Breast epithelium (tissue), 4 donors: ENCODE measurements at places on chromosomes 2 and 18.
A peak's percentile ranks its signal among the peaks of the same experiment; 100 is the strongest.

GRCh38 chr18:62277045-62277444, 48.1 kb upstream of the TNFRSF11A start:
- peaks cover 3% of the 10 kb centered on the region for H3K36me3 ChIP-seq
- DNase-seq = no peak
- no peak overlapping the region for H3K4me3 ChIP-seq
- no peak overlapping the region for H3K27ac ChIP-seq

GRCh38 chr2:56130463-56131070, 53.2 kb upstream of the CCDC85A start:
- DNase-seq = no peak
- H3K27ac ChIP-seq = no peak overlapping the region

GRCh38 chr2:205139822-205140463, 542.4 kb upstream of the NRP2 start:
- H3K36me3 ChIP-seq = no peaks in the 10 kb centered on the region
- H3K4me1 ChIP-seq = no peaks in the 10 kb centered on the region
- H3K27me3 ChIP-seq = no peaks in the 10 kb centered on the region
- no peak overlapping the region for H3K27ac ChIP-seq

- H3K27me3 ChIP-seq = no peaks in the 10 kb centered on the region
- H3K27ac ChIP-seq = no peak overlapping the region
- DNase-seq = no peak
- H3K4me1 ChIP-seq = no peaks in the 10 kb centered on the region
Observed at GRCh38 chr2:109460553-109461324, 153.0 kb downstream of the SEPTIN10 start.

DNA sequence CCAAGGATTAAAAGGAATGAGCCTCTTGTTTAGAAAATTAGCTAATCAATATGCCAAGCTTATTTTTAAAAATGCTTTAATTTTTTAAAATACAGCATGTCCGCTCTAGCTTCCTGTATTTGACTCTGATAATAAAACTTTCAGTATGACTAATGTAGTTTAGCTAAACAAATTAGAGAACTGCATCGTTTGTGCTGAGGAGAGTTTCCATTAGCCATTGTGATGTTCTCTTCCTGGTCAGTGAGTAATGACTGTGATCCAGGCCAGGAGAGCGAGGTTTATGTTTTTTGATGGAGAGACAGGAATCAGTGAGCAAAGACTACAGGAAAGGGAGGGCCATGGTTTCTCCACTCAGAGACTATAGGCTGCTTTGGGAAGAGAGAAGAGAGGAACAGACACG, 237.2 kb upstream of the ETAA1 start:
- H3K27me3 ChIP-seq = no peaks in the 10 kb centered on the region
- H3K4me3 ChIP-seq = no peak overlapping the region
- no peaks in the 10 kb centered on the region for H3K4me1 ChIP-seq
- no peaks in the 10 kb centered on the region for H3K36me3 ChIP-seq

- no peaks in the 10 kb centered on the region for H3K27me3 ChIP-seq
- peak; percentile 36 for DNase-seq
- peaks cover 9% of the 10 kb centered on the region for H3K4me1 ChIP-seq
- no peak overlapping the region for H3K27ac ChIP-seq
Observed at GRCh38 chr2:241011296-241011600, 12.8 kb downstream of the SNED1 start.

GRCh38 chr2:212667751-212668316, 129.2 kb upstream of the ERBB4 start:
- no peaks in the 10 kb centered on the region for H3K27me3 ChIP-seq
- no peak overlapping the region for H3K4me3 ChIP-seq
- no peak overlapping the region for H3K27ac ChIP-seq
- H3K4me1 ChIP-seq = no peaks in the 10 kb centered on the region
- no peak for DNase-seq
- no peaks in the 10 kb centered on the region for H3K36me3 ChIP-seq

DNA sequence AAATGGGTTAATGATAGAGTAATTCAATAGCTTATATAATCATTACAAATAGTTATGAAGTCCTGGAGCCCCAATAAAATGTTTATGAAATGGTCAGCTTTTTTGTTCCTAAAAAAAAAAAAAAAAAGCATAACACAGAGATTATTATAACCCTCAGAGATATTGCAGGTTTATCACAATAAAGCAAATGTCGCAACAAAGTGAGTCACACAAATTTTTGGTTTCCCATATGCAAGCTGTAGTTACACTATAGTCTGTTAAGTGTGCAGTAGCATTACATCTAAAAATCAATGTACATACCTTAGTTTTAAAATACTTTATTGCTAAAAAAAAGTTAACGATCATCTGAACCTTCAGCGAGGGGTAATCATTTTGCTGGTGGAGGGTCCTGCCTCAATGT, 20.0 kb downstream of the WDFY1 start:
- H3K27ac ChIP-seq = no peak overlapping the region
- no peak for DNase-seq
- no peak overlapping the region for H3K4me3 ChIP-seq
- peaks cover 4% of the 10 kb centered on the region for H3K4me1 ChIP-seq
- no peaks in the 10 kb centered on the region for H3K27me3 ChIP-seq

DNA sequence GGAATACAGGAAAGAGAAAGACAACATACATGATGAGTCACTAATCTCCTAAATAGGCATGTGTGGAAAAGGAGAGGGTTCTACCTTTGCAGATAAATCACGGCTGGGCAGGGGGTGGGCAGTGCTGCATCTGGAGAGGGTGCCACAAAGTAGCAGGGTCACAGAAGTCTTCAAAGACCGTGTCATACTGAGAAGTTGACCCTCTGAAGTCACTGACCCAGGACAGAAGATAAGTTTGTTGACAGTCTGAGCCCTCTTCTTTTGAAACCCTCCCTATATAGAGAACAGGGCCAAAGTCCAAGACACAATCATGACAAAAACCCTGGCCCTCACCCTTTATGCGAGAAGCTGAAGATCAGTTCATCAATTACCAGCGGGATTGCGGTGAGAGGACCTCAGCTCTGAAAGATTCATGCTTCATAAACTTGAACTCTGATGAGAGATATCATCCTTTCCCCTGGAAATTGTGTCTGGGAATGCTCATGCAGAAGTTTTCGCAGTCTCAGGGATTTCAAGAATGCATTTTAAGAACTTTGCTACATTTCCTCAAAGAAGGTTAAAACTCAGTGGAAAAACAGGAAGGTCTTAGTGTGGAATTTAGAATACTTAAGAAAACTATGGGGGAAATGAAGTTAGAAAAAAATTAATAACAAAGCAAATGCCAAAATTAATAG, 129.5 kb downstream of the FAM124B start:
- H3K27ac ChIP-seq = no peak overlapping the region
- H3K36me3 ChIP-seq = no peaks in the 10 kb centered on the region
- no peak overlapping the region for H3K4me3 ChIP-seq
- no peak for DNase-seq
- H3K4me1 ChIP-seq = no peaks in the 10 kb centered on the region
- H3K27me3 ChIP-seq = no peaks in the 10 kb centered on the region

DNA sequence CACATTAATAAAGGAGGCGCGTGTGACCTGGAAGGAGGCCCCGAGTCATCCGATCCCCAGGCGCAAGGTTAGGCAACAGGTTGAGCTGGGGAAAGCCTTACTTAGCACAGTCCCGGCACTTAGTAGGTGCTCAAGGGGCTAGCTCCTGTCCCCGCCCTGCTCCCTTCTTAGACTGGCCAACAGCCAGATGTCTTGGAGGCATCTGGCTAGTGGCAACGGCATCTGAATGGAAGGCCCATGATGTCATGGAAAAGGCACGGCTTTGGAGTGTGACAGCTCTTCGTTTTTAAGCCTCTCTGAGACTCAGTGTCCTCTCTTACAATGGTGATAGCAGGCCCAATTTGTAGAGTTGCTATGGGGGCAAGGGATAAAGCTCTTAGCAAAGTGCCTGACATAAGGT, 258.3 kb downstream of the CYRIA start:
- no peak overlapping the region for H3K4me3 ChIP-seq
- H3K27ac ChIP-seq = no peak overlapping the region
- H3K4me1 ChIP-seq = no peaks in the 10 kb centered on the region
- no peak for DNase-seq
- H3K36me3 ChIP-seq = no peaks in the 10 kb centered on the region

DNA sequence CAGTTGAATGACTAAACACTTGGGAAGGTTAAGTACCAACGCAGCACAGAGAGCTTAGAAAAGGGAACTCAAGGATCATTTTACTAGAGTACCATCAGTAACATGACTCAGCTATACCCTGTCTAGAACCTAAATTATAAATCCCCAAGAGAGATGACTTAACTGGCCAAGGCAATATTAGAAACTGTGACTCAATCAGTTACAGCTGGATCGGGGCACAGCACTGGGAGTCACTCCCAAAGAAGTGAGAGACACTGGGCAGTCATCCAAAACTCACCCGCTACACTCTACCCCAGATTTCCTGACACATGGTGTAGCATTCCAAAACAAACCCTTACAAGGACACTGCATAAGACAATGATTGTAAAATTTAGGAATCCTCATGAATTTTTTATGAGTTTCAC, 17.7 kb downstream of the IWS1 start:
- H3K4me1 ChIP-seq = peaks cover 7% of the 10 kb centered on the region
- H3K36me3 ChIP-seq = no peaks in the 10 kb centered on the region
- H3K4me3 ChIP-seq = no peak overlapping the region
- no peak for DNase-seq

- DNase-seq = no peak
- H3K4me1 ChIP-seq = no peaks in the 10 kb centered on the region
- H3K36me3 ChIP-seq = no peaks in the 10 kb centered on the region
- no peak overlapping the region for H3K4me3 ChIP-seq
Observed at GRCh38 chr18:13362607-13363006, 144.0 kb downstream of the LDLRAD4 start.

DNA sequence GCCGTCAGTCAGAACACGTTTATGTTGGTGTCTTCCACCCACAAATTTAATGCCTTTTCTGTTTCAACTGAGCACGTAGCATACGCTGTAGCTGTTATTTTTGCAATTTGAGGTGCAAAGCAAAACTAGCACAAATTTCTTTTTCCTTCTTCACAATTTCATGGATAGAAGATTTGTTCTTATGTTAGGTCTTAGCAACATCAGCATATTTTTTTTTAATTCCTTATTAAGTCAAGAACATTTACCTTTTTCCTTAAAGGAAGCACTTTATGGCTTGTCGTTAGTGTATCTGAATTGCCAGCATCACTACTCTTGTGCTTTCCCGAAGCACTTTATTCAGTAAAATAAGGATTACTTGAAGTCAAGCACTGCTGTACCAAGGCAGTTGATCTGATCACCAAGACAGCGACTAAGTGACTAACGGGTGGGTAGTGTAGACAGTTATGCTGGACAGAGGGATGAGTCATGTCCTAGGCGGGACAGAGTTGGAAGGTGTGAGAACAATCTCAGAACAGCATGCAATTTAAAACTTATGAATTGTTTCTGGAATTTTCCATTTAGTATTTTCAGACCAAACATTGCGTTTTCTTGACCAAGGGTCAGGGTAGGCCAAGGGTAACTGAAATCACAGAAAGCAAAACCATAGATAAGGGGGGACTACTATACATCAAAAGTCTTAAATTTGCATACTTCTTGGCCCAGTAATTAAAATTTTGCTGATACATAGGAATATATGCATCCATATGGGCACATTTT, 13.3 kb downstream of the BABAM2 start:
- H3K27me3 ChIP-seq = no peaks in the 10 kb centered on the region
- DNase-seq = no peak
- no peak overlapping the region for H3K27ac ChIP-seq
- no peak overlapping the region for H3K4me3 ChIP-seq
- H3K36me3 ChIP-seq = no peaks in the 10 kb centered on the region

GRCh38 chr2:111030260-111030891, 90.3 kb upstream of the BCL2L11 start:
- no peak for DNase-seq
- H3K4me1 ChIP-seq = no peaks in the 10 kb centered on the region
- no peaks in the 10 kb centered on the region for H3K27me3 ChIP-seq
- no peak overlapping the region for H3K27ac ChIP-seq

GRCh38 chr2:767944-768343, 90.7 kb upstream of the TMEM18 start:
- no peaks in the 10 kb centered on the region for H3K27me3 ChIP-seq
- DNase-seq = no peak
- H3K36me3 ChIP-seq = no peaks in the 10 kb centered on the region

GRCh38 chr2:39432701-39433100, 4.4 kb downstream of the MAP4K3 start:
- H3K27ac ChIP-seq = no peak overlapping the region
- DNase-seq = no peak
- H3K36me3 ChIP-seq = no peaks in the 10 kb centered on the region
- no peak overlapping the region for H3K4me3 ChIP-seq
- no peaks in the 10 kb centered on the region for H3K27me3 ChIP-seq

- no peak overlapping the region for H3K4me3 ChIP-seq
- no peak overlapping the region for H3K27ac ChIP-seq
- DNase-seq = no peak
Observed at GRCh38 chr2:181308766-181309515, 148.2 kb upstream of the ITGA4 start.

- no peak for DNase-seq
- no peaks in the 10 kb centered on the region for H3K36me3 ChIP-seq
- H3K4me3 ChIP-seq = no peak overlapping the region
- no peaks in the 10 kb centered on the region for H3K27me3 ChIP-seq
- H3K27ac ChIP-seq = no peak overlapping the region
Observed at GRCh38 chr2:7929281-7929680, 752.6 kb upstream of the ID2 start.

- H3K4me1 ChIP-seq = no peaks in the 10 kb centered on the region
- peak overlapping the region; percentile 89 for H3K27ac ChIP-seq
- H3K36me3 ChIP-seq = no peaks in the 10 kb centered on the region
- H3K27me3 ChIP-seq = no peaks in the 10 kb centered on the region
- H3K4me3 ChIP-seq = no peak overlapping the region
Observed at GRCh38 chr2:7771781-7772180, 854.6 kb downstream of the RNF144A start.

GRCh38 chr2:119008108-119008507, 66.1 kb downstream of the MARCO start:
- no peaks in the 10 kb centered on the region for H3K4me1 ChIP-seq
- H3K27me3 ChIP-seq = no peaks in the 10 kb centered on the region
- H3K4me3 ChIP-seq = no peak overlapping the region
- DNase-seq = no peak
- no peak overlapping the region for H3K27ac ChIP-seq
- no peaks in the 10 kb centered on the region for H3K36me3 ChIP-seq

GRCh38 chr18:52200921-52201663, 138.9 kb upstream of the DCC start:
- H3K36me3 ChIP-seq = no peaks in the 10 kb centered on the region
- no peaks in the 10 kb centered on the region for H3K4me1 ChIP-seq
- no peaks in the 10 kb centered on the region for H3K27me3 ChIP-seq
- H3K27ac ChIP-seq = no peak overlapping the region
- no peak overlapping the region for H3K4me3 ChIP-seq

- no peak overlapping the region for H3K27ac ChIP-seq
- H3K4me1 ChIP-seq = no peaks in the 10 kb centered on the region
- H3K36me3 ChIP-seq = no peaks in the 10 kb centered on the region
- no peak for DNase-seq
- H3K4me3 ChIP-seq = no peak overlapping the region
Observed at GRCh38 chr2:239027391-239028252, 179.7 kb downstream of the TWIST2 start.

DNA sequence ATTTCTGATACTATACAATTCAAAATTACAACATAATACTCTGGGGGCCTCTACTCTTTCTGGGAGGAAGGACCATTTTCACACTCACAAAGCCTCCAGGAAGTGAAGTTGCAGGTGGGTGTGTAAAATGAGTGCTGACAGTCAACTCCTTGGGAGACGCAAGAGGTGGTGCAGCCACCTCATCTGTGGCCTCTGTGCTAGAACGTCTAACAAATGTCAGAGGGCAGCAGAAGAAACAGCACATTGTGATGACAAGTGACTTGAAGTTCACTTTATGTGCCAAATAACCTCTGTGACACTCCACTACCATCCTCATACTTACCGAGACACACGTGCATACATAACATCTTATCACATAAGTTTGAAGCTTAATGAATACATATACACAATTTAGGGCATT, 10.2 kb downstream of the RNF103 start:
- no peak overlapping the region for H3K4me3 ChIP-seq
- no peaks in the 10 kb centered on the region for H3K27me3 ChIP-seq
- no peak overlapping the region for H3K27ac ChIP-seq
- peaks cover 11% of the 10 kb centered on the region for H3K36me3 ChIP-seq
